GM20000 (cell line): ENCODE measurements at places on chromosomes 6 and 20.

GRCh38 chr20:24361541-24361940 lies 107.9 kb upstream of the SYNDIG1 start:
- no peak for DNase-seq

GRCh38 chr6:92024110-92024509 lies 1395.2 kb downstream of the EPHA7 start:
- no peak for DNase-seq

DNA sequence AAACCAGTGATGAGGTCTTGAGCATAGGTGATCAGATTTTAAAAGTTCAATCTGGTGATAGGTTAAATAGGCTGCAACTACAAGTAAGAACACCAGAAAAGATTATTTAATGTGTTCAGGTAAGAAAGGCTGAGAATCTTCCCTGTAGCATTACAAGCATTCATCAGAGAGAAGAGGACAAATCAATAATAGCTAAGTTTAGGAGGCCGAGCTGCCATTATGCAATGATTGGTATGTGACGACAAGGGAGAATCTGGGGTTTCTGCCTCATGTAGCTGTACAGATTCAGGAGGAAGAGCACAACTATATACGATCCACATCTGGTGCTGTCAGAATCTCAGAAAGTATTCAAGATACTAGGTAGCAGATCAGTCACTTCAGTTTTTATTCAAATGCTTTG lies 21.9 kb downstream of the MLIP start:
- DNase-seq: no peak

DNA sequence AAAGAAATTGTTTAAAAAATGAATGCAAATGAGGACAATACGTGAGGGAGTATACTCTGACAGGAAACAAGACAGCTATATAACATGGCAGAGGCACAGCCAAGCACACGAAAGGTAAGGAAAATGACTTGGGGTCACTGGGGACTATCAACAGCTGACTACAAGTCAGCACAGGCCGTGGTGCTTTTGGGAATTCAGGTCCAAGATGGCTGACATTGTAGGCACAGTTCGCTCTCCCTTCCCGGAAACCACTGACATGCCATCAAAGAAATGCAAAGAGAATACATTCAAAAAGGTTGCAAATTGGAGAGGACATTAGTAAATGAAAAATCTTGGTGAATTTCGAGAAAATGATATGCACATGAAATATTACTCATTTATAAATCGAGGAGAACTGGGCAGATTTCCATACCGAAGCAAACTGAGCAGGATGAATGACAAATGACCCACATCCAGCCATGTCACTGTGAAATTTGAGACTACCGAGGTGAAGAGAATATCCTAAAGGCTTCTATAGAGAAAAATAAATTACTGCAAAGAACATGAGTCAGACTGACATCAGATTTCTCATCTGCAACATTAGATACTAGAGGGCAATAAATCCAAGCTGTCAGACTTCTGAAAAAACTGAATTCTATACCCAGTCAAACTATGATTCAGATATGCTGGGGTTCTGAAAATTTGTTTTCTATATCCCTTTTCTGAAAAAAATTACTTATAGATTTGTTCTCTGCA lies 391.1 kb downstream of the BTBD9 start:
- no peak for DNase-seq

- no peak for DNase-seq
Observed at GRCh38 chr6:46757214-46757596, 10.5 kb downstream of the ANKRD66 start.

DNA sequence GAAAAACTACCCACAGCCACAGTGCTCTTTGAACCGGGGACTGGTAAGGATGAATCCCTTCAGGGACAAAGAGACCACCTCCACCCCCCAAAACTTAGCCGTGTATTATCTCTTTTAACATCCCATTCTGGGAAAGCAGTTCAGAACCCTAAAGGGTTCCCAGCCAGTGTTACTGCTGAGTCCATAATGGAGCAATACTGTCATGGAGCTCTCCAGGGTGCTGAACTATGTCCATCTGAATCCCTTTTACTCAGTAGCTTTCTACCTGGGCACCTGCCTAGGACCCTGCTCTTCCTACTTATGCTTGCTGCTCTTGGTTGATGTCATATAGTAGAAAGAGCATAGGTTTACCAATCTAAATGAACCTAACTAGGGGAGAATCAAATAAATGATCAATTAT lies 22.3 kb upstream of the SAYSD1 start:
- no peak for DNase-seq

- no peak for DNase-seq
Observed at GRCh38 chr20:17987988-17988387, 19.2 kb downstream of the MGME1 start.

DNA sequence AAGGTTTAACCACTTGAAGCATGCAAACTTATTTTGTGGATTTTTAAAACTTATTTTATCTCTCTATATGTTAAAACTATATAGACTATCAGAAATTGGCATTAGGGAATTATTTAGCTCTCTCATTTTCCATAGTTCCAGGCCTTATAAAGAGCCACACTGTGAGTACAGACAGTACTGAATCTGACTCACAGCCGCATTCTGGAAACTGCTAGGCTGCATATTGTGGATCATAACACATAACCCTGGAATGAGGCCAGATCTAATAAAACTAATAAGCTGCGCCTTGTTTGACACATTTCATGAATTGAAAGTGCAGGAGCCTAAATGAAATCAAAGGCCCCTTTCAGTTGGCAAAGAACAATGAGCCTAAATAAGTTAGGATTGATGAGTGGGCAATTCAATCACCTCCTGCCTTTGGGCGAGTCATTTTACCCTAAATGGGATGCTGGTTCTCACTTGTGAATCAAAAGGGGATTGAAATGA lies 308.4 kb downstream of the PACRG start:
- DNase-seq: no peak

GRCh38 chr6:32954267-32954666 lies 1.4 kb upstream of the HLA-DMA start:
- no peak for DNase-seq

GRCh38 chr6:52596371-52597028 lies 19.6 kb upstream of the TRAM2 start:
- DNase-seq: no peak

- DNase-seq: no peak
Observed at GRCh38 chr6:90222724-90223198, 73.9 kb downstream of the BACH2 start.

GRCh38 chr6:424741-425417 lies 33.3 kb downstream of the IRF4 start:
- DNase-seq: no peak

DNA sequence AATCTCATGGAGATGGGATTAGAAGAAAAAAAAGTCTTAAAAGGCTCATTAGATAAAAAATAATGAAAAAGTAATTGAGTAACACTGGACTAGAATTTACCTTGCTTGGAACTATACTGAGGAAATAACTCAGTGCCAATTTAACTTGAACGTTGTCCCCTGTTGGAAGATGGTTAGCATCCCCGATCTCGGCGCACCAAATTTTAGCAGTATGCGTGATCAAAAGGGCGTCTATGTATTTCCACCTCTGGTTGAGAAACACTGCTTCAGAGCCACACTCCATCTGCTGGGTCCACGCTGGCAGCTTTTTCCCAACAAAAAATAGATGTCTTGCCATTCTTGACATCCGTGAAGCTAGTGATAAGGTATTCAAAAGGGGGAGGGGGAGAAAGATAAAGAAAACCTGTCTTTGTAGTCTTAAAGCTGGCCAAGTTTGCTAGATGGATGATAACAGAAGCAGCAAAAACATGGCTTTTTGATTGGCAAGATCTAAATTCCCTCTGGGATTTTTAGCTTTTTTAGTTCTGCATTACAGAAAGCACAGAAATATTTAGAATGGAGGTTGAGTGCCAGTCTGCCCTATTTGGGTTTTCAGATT lies 6.4 kb downstream of the HINT3 start:
- DNase-seq: no peak

GRCh38 chr6:97215157-97215769 lies 67.8 kb downstream of the MMS22L start:
- DNase-seq: peak; percentile 2

DNA sequence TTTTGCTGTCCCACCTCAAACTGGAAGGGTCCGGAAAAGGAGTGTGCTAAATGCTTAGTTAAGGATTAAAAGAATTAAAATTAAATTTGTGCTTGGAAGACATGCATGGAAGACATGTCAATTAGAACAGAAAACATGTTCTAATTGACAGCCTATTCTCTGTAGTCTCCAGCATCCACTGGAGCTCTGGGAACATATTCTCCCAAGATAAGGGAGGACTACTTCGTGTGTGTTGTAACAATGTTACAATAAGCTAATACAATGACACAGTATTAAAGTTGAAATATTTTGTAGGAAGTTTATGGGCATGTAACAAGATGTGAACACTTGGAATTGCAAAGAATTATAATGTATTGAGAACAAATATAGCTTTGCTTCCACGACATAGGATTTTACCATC lies 567.4 kb upstream of the CITED2 start:
- DNase-seq: no peak

GRCh38 chr6:1346558-1347091 lies 34.7 kb downstream of the FOXQ1 start:
- no peak for DNase-seq

DNA sequence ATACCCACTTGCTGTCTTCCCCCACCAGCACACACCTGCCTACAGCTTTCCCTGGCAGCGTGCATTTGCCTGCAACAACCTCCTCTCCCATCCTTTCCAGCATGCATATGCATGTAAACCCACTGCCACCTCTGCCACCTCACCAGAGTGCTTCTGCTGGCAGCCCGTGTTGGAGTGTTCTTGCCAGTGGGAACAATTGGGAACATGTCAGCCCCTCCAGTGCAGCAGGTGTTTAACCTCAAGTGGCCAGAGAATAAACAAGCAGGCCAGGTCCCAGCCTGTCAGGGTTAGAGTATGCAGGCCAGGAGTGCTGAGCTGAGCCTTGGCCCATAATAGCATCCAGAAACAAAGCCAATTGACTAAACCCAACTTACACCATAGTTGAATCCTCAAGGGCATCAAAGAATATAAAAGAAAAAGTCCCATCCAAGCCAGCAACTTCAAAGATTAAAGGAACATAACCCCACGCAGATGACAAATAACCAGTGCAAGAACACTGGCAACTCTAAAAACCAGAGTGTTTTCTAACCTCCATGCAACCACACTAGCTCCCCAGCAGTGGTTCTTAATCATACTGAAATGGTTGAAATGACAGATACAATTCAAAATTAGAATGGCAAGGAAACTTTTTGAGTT lies 1212.1 kb upstream of the CITED2 start:
- DNase-seq: peak; percentile 12

- no peak for DNase-seq
Observed at GRCh38 chr20:8228315-8228714, 96.2 kb downstream of the PLCB1 start.

DNA sequence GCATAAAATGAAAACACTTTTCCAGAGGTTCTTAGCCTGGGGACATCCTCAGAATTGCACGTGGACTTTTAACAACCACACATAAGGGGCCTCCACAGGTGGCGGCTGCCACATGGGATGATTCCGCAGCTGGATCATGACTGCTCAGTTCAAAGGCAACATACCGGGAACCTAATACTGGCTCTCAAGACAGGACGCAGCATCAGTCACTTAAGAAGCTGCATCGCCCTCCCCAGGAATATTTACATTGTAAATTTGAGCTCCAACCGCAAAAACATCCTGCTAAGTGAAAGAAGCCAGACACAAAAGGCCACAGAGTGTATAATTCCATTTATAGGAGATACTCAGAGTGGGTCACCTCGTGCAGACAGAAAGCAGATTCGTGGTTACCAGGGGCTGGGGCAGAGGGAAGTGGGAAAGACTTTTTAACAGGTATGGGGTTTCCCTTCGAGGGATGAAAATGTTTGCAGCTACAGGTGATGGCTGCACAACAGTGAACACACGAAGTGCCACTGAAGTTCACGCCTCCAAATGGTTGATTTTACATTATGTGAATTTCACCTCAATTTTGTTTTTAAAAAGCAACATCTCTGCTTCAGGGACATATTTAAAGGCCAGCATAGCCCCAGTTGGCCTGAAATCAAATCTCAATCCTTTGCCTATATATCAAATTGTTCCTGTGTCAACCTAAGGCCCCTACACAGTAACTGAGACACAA lies 141.5 kb downstream of the BMP7 start:
- DNase-seq: no peak

DNA sequence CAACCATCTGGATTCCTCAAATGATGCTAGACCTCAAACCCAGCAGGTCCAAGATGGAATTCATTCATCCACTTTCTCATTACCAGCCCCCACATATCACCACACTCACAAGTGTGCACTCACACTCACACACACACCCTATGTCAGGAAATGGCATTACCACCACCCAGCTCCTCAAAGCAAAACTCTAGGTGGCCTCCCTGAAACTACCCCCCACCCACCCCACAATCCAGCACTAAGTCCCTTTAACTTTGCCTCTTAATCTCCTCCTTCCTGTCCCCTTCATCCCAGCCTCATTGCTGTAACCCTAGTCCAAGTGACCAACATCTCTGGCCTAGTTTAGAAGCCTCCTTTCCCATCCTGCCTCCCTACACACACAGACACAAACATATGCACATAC lies 109.4 kb downstream of the TNFAIP3 start:
- no peak for DNase-seq

DNA sequence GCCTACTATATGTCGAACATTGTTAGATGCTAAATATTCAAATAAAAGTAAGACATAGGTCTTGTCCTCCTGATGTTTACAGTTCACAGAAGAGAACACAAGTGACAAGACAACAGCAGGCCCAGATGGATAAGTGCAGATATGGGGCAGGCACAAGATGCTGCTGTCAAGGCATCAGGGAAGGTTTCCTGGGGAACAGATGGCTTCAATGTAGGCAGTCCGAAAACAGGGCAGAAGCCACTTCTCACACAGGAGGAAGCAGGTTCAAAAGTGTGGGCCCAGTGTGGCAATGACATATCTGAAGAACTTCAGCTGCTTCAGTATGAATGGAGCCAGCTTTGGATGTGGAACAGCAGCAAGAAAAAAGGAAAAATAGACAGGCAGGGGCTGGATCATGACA lies 32.5 kb downstream of the HLA-DPB1 start:
- DNase-seq: no peak

DNA sequence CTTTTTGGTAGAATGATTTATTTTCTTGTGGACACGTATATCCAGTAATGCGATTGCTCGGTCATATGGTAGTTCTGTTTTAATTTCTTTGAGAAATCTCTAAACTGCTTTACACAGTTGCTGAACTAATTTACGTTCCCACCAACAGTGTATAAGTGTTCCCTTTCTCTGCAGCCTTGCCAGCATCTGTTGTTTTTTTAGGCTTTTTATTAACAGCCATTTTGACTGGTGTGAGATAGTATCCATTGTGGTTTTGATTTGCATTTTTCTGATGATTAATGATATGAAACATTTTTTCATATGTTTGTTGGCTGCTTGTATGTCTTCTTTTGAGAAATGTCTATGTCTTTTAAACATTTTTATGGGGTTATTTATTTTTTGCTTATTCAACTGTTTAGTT lies 196.7 kb downstream of the MOXD1 start:
- DNase-seq: no peak
